ENCODE measurements at places on chromosomes 5 and 9.

GRCh38 chr5:31976169-31976568, 197.9 kb downstream of the GOLPH3 start:
- no peak for DNase-seq

GRCh38 chr5:68710514-68710913, 383.3 kb upstream of the SLC30A5 start:
- no peak for DNase-seq

DNA sequence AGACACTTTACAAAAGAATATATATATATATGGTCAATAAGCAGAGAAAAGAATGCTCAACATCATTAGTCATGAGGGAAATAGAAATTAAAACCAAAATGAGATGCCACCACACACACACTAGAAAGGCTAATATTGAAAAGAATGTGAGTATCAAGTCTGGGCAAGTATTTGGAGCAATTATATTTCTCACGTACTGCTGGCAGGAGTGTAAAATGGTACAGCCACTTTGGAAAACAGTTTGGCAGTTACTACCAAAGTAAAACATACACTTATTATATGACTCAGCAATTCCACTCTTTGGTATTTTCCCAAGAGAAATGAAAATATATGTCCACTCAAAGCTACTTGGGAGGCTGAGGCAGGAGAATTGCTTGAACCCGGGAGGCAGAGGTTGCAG, 29.8 kb downstream of the NEUROG1 start:
- DNase-seq, result no peak

GRCh38 chr5:67204821-67205220, 8.2 kb upstream of the CD180 start:
- DNase-seq, result no peak

DNA sequence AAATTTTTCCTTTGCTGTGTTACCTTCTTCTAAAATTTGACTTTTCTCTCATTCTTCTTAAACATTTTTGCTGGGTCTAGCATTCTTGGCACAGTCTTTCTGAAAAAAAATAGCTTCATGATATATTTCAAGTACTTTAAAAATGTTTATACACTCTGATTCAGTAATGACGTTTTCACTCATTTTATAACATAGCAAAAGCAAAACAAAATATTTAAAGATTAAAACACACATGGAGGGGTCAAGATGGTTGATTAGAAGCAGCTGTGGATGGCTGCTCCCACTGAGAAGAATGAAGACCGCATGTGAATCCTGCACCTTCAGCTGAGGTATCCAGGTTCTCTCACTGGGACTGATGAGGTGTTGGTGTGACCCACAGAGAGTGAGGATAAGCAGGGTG, 188.2 kb downstream of the SGCD start:
- DNase-seq, result no peak

DNA sequence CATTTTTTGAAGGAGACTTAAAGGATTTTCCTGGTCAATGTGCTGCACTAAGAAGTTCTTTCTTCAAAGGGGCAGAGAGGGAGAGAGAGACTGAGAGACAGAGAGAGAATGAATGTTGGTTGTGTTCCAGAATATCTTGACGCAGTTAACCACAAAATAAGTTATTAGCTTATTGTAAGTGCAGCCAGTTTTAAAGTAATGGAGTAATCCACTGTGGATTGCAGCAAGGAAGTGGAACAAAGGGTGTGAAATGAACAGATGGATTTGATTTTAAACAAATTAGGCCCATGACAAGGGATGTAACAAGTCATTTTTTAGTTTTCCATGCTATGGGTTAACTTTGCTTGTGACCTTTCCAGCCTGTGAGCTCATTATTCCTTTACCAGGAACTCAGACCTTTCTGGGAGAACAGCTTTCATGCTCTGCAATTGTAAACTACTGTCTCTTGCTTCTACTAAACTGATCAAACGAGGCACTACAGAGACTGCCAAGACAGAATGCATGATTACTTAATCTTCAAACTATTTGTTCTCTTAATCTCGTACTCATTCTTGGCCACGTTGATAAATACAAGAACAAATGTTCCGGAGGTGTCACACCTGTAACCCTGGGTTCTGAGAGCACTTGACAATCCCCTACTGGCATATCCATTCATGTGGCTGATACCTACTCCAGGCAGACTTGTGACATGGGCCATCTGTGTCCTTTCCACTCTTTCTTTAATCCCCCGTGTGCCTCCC, 131.1 kb downstream of the TLE1 start:
- no peak for DNase-seq

GRCh38 chr5:110460837-110461236, 265.6 kb downstream of the TMEM232 start:
- DNase-seq, result no peak

DNA sequence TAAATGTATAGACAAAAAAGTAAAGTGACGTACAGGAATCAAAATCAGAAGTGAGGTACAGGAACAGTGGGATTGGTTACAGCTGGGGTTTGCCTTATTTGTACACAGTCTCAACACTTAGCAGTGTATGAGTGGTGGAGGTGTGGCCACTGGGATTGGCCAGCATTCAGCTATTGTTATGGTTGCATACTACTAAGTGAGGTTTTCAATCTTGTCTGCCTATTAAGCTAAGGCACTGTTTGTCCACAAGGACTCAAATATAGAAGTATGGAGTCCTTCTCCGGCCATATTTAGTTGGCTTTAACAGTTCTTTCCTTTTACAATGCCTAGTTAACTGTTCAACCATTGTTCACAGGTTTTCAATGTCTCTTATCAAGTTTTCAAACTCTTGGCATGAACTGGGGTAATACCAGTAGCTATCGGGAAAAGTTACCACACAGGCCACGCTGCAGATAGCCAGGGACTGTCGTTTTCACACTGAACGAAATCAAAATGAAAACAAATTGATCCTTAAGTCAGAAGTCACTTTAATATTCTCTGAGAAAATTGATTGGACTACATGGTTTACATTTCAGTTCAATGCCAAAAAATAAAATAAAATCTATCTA, 176.0 kb upstream of the FREM1 start:
- DNase-seq, result no peak

- no peak for DNase-seq
Observed at GRCh38 chr9:114348261-114348905, 18.7 kb downstream of the ORM2 start.

DNA sequence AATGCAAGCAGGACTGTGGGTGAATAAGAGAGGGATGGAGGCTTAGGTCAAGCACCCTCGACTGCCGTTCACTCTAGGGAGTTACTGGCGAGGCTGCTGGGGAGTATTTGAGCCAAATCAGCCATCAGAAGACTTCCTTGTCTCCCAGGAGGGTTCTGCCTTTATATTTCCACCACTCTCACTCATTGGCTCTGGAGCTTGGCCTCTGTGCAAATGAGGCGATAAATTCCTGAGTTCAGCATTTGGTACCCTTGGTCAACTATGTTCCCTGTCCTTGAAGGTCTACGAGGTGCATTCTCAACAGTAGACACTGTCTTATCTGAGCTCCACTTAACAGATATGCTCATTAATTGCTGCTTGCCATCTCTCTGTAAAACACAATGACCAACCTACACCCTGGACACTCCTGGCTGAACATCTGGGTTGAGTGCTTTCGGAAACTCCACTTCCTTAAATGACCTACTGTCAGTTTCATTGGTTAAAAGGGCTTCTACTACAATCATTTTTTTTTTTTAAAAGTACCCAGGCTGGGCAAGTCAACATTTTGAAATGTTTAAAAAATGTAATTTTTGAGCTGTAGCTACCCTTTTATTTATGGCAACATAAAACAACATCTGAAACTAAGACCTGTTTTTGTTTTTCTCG, 153.2 kb downstream of the NTRK2 start:
- DNase-seq, result no peak

GRCh38 chr5:67536866-67537265, 340.3 kb upstream of the CD180 start:
- no peak for DNase-seq

GRCh38 chr5:1153428-1153827, 41.6 kb upstream of the SLC12A7 start:
- no peak for DNase-seq

All from CD4-positive, alpha-beta T cell treated with Interleukin-15 for 4 hours (primary cell).